Stimulated activated CD8-positive, alpha-beta memory T cell treated with anti-CD3 and anti-CD28 coated beads, Interleukin-4, amount 100 ng/mL, for 1 hour (primary cell): ENCODE measurements at places on chromosomes 13 and 19.

DNA sequence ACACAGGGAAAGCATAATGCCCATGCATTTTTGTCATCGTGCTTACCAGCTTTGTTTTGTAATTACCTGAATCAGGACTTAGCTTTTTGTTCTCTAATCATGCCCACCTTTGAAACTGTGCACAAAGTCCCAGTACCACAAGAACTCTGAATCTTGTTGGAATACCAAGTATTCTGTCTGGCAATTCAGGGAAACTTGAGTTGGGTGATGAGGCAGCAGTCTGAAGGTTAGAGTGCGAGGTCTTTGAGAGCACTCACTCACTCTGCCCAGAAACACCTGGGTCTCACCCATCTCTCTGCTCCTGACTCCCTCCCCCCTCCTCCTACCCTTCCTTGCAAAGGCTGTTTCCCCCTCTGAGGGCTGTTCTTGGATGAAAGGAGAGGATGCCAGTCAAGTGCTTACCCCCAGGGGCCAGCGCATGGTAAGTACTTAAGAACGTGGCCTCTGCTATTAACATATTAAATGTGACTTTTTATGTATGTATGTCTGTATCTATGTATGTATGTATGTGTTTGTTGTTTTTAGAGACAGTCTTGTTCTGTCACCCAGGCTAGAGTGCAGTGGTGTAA, 22.4 kb downstream of the SIPA1L3 start:
- DNase-seq: no peak

DNA sequence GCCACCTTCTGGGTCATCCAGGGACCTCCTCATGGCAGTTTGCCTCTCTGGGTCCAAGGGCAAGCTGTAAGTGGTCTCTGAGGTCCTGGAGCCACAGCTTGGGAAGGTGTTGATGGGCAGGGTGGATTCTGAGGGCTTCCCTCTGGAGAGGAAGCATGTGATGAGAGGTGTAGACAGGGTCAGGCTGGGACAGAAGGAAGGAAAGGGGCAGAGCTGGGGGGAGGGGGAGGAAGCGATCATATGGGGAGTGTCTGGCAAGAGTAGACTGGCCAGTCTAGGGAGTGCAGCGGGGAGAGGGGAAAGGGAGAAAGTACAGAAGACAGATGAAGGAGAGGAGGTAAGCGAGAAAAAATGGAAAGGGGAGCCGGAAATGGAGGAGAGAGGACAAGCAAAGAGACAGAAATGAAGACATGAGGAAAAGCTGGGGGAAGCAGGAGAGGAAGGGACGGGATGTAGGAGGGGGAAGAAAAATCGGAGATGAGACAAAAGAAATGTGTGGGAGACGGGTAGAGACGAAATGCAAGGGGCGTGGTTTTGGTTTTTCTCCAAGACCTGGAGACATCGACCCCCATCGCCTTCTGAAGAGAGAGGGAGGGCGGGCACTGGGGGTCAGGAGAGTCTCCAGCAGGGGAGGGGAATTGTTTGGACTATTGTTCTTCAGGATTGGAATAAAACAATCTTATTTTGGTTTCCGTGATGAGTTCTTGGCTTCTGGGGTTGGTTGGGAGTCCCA, 26.6 kb downstream of the ZSWIM9 start:
- no peak for DNase-seq

- DNase-seq: no peak
Measured at GRCh38 chr19:34507414-34508067, 26.0 kb downstream of the WTIP start.

DNA sequence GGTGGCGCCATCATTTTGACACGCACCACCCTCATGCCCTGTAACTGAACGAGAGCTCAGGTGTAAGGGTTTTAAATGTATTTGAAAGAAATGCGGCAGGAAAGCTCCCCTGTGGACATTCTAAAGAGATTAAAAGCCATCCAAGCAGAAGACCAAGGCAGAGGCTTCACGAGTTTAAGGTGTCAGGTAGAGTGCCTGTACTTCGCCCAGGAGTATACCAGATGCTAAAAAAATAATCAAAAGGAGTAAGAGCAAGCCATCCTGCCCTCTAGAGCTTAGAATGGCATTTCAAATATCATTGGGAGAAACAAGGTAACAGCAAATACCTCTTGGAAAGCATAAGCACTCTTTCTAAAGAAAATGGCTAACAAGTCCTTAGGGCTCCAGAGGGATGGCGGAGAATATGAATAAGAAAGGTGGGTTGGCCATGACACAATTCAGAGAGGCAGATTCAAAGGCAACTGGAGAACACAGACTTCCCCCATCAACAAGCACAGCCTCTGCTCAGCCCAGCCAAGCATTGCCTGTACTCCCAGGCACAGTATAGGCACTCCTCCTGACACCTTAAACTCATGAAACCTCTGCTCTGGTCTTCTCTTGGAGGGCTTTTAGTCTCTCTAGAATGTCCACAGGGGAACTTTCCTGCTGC, 447.6 kb downstream of the SUCLA2 start:
- DNase-seq: no peak

DNA sequence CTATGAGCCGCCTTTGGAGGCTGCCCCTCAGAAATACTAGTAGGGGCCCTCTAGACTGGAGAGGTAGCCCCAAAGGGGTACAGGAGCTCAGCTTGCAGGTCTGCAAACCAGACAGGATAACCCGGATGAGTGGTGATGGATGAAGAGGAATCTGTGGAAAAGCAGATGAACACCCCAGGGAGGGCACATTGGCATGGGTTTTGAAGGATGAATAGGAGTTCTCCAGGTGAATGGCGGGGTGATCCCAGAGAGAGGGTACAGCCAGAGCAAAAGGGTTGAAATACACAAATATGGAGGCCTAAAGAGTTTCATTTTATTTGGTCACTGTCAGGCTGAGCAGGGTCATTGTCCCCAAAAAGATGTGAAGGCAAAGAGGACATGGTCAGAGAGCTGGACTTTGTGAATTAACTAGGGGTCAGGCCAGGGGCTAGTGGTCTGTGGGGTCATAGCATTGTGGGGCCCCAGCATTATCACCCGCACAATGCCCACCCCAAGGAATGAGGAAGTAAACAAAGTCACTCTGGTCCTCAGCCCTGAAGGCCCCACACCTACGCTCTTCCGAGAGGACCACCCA, 4.8 kb downstream of the NR2F6 start:
- no peak for DNase-seq

- no peak for DNase-seq
Measured at GRCh38 chr13:24663089-24663395, 17.2 kb upstream of the ATP12A start.

DNA sequence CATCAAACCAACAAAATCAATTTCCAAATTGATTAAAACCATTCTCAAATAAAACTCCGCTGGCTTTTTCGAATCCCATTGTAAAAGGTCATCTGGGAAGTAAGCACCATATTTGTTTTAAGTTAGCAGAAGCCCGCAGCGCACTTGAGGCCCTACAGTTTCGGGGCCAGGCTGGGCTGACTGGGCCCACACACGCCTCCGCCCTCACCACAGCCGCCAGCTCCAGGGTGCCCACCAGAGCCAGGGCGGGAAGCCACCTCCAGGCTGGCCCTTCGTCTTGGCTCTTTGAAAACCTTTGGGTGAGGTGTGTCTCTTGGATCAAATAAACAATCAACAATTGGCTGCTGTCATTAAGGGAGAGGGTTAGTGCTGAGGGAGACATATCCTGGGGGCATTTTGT, 133.3 kb downstream of the SOX1 start:
- DNase-seq: no peak

GRCh38 chr13:80312967-80313366, 28.0 kb downstream of the SPRY2 start:
- DNase-seq: no peak

- peak; percentile 17 for DNase-seq
Measured at GRCh38 chr13:27533155-27533643, 82.8 kb upstream of the MTIF3 start.

GRCh38 chr13:41515491-41516139, 58.3 kb downstream of the RGCC start:
- no peak for DNase-seq

DNA sequence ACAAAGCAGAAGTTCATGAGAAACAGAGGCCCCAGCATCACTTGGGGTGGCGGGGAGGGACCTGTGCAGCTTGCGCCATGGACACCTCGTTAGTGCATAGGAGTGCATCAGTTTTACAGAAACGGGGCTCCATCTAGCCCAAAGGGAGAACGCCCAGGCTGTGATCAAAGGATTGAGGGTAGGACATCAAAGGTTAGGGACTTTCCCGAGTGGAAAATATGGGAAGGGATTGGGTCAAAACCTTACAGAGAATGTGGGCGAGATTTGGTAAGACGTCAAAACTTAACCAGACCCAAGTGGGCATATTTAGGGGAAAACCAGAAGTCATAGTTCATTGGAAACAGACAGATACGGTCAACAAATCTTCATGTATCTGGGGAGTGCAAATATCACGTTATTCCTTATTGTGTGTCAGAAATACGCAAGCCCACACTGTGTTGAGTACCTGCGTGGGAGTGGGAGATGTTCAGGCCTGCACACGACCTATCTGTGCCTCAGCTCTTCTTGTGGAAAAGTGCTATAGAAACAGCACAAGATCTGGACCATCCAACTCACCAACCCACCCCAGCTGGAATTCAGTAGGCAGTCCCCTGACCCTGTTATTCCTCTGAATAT, 9.4 kb upstream of the GRAMD1A start:
- no peak for DNase-seq

GRCh38 chr19:49593233-49594113, 2.5 kb downstream of the PRR12 start:
- DNase-seq: peak; percentile 72

- DNase-seq: no peak
Measured at GRCh38 chr19:52956917-52957316, 5.8 kb downstream of the ZNF816 start.

DNA sequence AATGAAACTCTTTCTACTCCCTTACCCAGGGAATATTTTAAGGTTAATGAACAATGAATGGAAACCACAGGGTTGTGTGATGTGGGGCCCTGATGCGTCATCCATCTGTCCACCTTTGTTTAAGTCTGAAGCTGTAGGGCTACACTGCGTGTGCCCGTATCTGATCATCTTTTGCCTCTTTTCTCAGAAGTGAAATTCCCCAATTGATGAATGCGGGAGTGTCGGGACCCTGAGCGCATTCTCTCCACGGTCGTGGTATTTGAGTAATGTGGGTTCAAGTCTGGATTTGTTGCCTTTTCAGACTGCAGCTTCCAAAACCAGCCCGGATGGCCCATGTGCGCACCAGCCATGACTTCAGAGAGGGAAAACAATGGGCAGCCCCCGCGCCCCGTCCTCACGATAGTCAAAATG, 112.3 kb downstream of the COL4A2 start:
- DNase-seq: no peak

DNA sequence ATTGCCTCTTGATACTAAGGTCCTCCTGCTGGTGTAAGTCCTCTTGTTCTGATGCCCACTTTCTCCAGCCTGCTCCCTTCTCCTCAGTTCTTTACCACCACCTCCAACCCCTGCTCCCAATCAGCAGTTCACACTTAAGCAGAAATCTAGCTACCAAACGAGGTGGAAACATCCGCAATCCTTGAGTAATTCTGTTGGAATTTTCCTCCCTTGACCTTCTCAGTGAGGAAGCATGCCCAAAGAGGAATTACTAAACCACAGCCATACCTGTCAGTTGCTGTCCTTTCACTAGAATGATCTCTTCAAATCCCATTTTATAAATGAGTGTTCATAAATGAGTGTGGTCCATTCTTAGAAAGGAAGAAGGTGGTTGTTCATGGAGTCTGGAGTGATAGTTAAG, 289.9 kb downstream of the DACH1 start:
- DNase-seq: no peak

DNA sequence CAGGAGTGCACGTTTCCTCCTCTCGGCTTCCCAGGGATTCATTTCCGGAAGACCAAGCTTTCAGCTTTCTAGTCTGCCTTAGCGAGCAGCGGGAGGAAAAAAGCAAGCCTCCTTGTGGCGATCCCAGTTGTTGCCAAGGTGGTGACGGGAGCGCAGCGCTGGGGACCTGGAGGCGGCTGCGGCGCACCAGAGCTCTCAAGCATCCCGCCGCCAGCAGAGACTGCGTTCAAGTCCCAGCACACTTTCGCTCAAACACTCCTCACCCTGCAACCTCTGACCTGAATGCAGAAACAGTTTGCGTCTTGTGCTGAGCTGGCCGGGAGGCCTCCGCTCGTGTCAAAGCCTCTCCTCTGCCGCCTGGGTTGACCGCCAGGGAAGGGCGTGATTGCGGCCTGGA, 4.9 kb downstream of the GSX1 start:
- DNase-seq: no peak

GRCh38 chr13:57724486-57725272, 93.1 kb downstream of the PCDH17 start:
- DNase-seq: no peak

DNA sequence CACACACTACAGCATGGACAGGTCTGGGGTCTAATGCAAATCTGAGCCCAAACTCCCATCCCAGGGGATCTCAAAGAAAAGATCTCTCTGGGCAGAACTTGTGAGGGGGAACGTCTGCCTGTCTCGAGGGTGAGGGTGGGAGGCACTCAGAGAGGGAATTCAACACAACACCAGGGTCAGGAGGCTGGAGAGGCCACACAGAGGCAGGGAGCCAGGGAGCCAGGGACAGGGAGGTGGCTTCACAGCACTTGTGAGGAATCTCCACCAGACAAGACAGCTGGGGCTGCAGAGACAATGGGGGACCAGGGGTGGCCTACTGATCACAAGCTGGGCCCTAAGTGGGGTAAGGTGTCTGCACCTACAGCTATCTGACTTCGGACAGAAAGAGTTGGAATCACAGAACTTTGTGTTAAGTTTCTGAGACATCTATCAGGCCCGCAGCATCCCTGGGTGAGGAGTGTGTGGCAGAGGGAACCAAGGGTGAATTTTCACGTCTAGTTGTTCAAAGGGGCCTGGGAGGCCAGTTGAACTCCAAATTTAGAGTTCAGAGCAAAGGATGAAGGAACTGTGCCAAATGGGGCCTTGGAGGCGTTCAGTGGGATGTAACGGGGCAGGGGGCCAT, 12.7 kb upstream of the AKAP8L start:
- no peak for DNase-seq

DNA sequence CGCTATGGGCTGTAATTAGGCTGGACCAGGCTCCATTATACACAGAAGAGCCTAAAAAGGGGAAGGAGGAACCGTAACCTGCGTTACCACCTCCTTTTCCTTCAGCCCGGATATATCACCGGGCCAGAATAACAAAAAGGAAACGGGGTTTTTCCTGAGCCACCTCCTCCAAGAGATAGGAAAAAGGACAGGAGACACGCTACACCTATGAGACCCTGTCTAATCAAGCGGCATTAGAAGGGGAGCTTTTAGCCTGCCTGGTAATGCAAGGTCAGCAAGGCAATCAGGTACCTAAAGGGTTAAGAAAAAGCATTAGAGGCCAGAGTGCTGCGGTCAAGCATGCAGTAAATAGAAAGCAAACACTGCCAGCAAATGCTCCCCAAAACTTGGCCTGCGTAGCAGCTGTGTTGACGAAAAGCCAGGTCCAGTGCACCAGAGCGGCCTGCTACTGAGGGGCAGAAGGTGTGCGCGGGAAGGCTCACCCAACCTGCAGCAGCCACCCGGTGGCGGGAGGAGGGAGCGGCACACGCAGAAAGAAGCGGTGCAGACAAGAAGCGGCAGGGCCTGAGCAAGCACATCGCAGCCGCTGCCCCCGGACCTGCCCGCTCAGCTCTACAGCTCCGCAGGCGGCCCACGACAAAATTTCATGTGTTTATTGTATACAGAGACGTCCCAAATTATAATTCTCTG, 1466.1 kb downstream of the UQCRFS1 start:
- DNase-seq: no peak
